Kidney epithelial cell (primary cell): ENCODE measurements at places on chromosomes 7 and 10. TPM values are rescaled to one million over a fixed set of nuclear protein-coding genes. Genes with fewer than 3 reads are reported as not detected.

PRR15 gene
- 16.2 and 21.4 TPM in 2 replicates for total RNA-seq

DNA sequence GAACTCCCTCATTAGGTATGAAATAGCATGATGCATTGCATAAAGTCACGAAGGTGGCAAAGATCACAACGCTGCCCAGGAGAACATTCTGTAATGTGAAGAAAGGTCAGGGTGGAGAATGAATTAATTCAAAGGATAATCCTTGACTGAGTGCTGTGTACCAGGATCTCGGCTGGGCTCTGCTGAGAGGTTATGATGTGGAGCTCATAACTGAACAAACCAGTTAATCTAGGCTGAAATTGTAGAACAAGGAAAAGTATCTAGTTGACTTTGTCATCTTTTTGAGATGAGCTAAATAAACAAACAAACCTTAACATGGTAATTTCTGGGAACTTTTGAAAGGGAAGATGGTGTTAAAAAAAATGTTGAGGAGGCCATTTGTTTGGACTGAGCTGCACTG, 6.1 kb downstream of the MSMB start:
- no peak for DNase-seq

- DNase-seq, result no peak
Observed at GRCh38 chr7:21356616-21357015, 71.3 kb upstream of the SP4 start.

DNA sequence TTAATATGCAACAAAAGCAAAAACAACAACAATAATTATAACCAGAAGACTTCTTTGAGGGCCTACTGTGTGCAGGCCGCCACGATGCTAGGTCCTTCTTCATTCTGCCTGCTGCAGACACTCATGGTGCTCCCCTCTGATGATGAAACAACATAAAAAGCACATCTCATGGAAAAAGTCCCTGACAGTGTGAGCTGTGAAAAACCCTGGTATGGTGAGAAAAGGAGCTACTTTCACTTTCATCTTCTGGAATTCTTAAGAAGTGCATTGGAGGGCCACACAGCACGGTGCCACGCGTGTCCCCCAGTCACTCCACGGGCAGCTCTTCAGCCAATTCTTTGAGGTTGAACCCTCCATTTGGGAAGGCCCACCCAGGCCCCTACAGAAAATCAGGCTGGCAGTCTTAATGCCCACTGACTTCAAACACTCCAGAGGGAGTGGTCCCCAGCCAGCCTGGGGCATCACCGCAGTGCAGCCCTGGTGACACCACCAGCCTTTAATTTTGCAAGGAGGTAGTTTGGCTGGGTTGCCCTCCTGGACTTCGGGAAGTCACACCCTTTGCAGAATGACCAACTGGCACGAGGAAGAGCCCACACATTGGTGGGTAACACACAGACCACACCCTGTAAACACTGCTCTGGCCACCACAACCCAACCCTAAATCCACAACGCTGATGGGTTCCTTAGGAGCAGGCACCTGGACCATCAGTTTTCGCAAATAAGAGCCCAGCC, 7.7 kb downstream of the KCNMA1 start:
- no peak for DNase-seq

DNA sequence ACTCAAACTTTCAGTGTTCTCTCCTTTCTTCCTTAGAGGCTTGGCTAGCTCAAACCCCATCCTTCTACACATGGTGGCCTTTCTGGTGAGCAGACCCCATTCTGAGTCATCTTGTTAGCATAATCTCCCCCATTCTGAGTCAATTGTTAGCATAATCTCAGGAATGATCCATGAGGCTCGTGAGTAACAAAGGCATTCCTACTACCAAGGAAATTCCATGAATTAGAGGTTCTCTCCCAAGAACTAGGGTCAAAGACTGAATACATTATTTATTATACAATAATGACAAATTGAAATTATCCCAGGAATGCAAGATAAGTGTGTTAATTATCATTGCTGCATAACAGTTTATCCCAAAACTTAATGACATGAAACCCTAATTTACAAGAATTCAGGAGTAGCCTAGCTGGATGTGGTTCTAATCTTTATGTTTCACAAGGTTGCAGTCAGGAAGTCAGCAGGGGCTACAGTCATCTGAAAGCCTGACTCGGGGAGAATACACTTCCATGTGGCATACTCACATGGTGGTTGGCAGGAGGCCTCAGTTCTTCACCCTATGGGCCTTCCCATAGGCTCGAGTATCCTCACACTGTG, 100.2 kb downstream of the MMRN2 start:
- peak; percentile 7 for DNase-seq

DNA sequence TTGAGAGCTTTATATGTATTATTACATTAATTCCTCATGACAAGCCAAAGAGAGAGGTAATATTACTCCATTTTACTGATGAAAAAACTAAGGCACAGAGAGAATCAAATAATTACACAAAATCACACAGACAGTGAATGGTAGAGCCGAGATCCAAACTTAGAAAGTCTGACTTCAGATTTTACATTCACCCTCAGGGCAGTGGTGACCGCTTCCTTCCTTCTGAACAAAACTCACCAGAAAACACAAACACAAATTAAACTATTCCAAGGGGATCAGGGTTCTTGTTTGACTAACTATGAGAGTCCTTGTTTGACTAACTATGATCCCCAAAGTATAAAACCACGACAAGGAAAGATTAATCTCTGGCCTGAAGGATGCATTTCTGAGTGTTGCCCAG, 67.9 kb upstream of the PTN start:
- DNase-seq, result no peak

DNA sequence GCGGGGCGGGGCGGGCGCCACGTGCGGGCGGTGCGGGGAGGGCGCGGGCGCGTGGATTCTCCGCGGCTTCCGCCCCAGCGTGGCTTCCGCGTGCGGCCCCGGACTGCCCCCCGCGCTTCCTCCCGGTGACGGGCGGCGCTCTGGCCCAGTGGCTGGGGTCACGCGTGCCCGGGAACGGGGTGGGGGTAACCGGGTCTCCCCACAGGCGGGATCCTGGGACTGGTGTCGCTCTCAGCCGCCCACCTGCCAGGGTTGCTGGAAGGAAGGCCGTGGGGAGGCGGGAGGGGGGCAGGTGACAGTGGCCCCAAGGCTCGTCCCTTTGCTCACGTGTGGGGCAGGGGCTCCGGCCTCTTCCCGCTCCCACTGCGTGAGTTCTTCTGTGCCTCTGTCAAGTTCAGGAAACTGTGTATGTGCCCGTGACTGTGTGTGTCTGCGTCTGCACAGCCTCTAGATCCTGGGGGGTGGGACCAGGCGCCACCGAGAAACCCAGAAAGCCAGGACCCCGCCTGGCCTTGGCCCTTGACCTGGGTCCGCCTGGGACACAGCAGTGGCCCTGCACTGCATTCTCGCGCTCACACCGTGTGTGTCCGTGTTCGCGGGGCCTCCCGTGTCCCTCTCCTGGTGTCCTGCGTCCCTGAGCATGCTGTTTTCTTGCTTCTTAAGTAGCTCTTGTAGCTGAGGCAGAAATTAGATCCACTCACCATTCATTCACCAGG, 919 bp downstream of the MAFK start:
- no peak for DNase-seq

DNA sequence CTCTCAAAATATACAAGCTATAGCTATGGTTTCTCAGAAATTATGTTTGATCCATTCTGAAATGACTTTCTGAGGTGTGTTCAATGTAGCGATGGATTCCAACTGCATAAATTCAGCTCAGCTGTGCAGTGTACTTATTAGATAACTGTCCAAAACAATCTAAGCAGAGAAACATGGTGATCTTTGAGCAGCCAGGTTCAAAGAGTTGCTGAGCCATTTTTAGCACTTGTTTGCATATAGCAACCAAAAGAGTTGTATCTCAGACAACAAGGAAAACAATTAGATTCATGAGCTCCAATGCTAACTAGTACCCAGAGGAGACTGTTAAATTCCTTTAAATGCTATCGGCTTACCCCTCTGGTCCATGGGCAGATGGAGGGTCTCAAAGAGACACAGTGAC, 15.9 kb upstream of the KCNIP2 start:
- no peak for DNase-seq

GNAT3 gene
- total RNA-seq, result not detected in 2 replicates

RPEL1 gene
- 0.04 TPM in 1 of 2 replicates, not detected in the other for total RNA-seq

MINDY4 gene
- 5.3 and 6.4 TPM in 2 replicates for total RNA-seq

DNA sequence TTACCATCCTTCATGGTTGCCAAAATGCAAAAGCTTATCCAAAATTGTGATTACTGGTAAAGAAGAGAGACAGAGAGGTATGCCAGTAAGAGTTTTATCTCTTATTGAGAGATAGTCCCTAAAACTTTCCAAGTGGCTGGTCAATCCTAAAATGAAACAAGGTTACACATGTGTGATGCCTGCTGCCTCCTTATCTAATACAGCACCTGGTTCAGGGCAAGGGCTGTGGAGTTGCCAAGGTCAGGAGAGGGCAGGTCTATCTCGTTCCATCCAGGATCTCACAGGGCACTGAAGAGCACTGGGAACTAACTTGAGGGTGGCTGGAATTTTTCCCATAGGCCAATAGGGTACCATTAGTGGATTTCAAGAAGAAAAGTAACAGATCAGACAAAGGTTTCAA, 18.3 kb downstream of the VOPP1 start:
- no peak for DNase-seq

SFMBT2 gene
- 3.0 and 3.1 TPM in 2 replicates for total RNA-seq

COA1 gene
- total RNA-seq, result 49.5 and 67.1 TPM in 2 replicates

DNA sequence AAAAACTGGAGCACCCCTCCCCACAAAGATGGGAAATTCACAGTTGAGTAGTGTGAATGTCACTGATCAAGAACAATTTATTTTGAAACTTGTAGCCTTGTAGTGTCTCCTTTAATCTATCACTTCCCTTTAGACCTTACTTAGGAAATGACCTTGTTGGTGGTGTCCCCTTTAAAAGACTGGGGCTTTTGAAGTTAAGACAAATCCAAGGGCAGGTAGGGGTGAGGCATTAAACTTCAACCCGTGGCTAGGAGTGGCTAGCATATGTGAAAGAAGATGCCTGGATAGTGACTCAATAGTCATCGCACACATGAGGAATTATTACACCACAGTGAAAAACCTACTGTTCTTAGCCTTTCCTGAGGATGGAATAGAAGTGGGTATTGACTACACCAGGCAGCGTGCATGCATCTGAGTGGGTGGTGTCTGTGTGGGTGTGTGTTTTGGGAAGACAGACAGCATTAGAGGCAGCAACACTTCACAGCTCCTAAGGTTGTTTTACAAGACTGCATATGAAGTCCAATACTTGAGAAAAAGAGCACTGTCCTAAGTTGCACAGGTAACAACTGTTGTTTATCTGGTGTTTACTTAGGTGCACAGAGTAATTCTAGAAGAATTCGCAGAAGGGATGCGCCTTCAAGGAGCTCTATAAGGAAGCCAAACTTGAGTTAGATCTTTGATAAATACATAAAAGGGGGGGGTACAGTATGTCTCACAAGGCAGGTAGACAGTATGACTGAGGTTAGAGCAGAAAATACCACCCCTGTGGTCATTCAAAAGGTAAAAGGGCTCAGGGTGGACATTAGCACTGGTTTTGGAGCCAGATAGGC, 32.9 kb downstream of the ABLIM1 start:
- no peak for DNase-seq

C10orf71 gene
- total RNA-seq, result not detected in 2 replicates

DNA sequence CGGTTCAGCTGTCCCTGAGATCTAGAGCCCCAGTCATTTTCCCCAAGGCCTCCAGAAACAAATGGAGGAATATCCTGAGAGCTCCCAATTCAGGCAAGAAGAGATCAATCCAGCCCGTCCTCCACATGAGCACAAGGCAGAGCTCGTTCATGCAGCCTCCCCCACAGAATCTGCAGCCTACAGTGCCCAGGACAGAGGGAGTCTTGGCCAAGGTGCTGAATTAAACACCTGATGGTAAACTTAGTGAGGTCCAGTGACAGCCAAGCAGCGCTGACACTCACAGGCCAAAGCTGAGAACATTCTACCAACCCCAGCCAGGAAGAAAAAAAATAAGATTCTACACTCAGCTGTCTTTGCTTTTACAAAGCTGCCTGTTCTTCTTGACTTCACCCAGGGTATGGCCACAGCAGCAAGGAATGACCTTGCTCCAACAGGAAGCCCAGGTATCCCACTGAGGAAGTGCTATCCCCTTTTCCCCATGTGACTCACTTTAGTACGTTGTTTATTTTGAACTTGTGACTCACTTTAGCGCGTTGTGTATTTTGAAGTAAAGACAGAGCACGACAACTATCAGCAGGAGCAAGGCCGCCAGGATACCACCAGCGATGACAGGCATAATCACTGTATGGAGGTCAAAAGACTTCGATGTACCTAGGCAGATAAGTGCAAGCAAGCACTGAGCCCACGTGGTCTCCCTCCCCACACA, 4.4 kb upstream of the CUZD1 start:
- DNase-seq, result no peak

DNA sequence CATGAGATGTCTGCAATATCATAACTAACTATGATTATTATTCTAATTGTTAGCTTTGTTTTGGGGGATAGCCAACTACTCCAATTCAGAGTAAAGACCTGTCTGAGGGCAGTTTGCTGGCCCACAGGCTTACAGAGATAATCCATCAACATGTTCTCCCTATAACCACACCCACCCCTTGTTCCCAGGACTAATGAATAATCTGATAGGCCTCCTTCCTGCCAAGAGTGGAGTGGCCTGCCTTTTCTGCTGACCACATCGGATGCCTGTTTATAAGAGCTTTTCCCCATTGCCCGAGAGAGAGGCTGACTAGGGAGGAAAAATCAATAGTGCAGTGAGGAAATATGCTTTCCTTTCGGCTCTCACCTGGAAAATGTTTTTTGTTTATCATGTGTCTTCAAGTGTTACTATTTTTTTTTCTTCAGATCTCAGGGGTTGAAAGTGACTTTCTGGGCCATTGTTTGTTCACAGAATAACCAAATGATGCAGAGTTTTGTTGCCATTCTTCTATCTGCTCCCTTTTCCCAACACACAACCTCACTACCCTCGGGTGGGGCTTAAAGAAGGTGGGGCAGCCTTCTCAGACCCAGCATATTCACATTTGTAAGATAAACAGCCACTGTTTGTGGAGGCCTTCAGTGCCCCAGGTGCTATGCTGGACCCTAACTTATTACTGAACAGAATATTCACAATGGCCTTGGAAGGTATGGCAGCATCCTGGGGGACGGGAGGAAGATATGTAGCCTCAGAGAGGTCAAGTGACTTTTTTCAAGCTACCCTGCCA, 38.4 kb downstream of the PLPP4 start:
- DNase-seq, result no peak

DNA sequence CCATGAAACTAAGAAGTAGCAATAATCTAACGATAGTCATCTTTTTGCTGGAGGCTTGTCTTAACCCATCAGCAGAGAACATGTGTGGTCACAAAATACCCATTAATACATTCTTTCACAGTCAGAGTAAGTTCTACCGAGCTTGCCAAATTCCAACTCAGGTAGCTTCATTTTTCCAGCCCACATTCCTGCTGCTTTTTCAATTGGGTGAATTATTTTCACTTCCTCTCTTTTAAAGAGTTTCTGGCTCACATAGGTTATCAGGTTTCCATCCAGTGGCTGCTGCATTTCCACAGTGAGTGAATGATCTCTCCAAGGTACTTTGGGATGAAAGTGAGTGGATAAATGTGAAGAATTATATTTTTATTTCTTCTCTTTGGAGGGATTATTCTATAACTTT, 233.1 kb downstream of the SEMA3E start:
- no peak for DNase-seq

- no peak for DNase-seq
Observed at GRCh38 chr7:50208378-50208982, 96.0 kb upstream of the IKZF1 start.
